ENCODE measurements at places on chromosomes 16 and 17.

- DNase-seq = no peak
Observed at GRCh38 chr17:79977708-79978547, 57.7 kb downstream of the TBC1D16 start.

DNA sequence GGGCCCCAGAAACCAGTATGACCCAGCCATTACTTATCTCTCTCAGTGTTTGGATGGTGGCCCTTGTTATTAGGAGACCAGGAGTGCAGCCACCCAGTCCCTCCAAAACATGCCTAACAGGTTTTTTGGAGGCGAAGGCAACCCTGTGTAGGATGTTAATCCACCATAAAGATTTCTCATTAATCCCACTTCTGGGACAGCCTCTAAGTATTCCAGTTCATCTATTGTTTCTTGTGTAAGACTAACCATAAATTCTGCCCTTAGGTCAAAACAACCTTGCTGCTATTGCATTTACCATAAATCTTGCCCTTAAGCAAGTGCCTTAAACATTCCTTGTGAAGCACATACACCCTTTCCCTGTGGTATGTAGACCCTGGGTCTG is 21.5 kb upstream of the OR1F1 start:
- no peak for DNase-seq

DNA sequence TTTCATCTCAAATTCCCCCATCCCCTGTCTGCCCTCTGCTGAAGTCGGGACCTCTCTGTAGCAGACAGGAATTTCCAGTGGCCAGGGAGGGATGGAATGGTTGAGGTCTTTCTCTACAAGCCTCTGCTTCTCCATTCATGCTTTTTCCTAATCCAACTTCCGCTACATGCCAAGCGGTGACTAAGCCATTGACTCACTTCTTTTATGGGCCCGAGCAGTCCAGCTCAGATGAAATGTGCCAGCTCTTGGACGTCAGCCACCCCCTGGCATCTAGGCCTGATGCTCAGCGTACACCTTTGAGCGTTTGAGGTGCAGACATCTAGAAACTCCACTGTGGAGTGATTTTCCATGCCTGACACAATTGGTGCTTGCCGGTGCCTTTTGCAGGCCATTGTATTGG is 40.7 kb upstream of the GPR139 start:
- no peak for DNase-seq

DNA sequence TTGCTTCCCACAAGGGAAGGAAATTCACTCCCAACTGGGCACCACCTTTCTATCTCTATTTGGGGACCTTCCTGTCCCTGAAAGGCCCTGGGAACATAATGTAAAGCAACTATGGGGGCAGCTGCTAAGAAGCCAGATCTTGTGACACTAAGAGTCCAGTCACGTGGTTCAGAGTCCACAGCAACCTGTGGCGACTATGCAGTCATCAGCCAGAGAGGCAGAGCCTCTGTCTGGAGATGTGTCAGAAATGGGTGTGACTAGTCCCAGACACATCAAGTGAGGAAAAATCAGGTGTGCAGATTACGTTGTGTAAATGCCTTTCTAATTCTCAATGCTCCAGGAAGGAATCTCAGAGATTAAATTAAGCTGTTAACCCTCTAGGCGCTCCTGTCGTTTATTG is 26.6 kb upstream of the SKAP1 start:
- no peak for DNase-seq

GRCh38 chr17:30571921-30572320 is 94.7 kb downstream of the GOSR1 start:
- DNase-seq = no peak

- DNase-seq = no peak
Observed at GRCh38 chr16:48526058-48526957, 83.7 kb downstream of the N4BP1 start.

DNA sequence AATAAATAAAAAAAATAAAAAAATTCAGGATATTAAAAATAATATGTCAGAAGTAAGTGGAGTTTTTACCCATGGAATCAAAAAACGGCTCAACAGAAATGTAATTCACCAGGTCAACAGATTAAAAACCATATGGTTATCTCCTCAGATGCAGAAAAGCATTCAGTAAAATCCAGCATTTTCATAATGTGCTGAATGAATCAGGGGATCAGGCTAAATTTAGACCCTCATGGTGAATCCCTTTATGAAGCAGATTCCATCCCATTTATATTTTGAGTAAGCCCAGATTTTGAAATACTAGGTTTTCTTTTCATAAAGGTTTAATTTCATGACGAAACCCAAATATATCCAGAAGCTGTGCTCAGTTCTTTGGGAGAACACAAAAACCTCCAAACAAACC is 84.4 kb downstream of the OR1D5 start:
- no peak for DNase-seq

- DNase-seq = no peak
Observed at GRCh38 chr17:34926661-34927060, 34.6 kb downstream of the CCT6B start.

GRCh38 chr17:63681530-63681929 is 18.4 kb downstream of the LIMD2 start:
- no peak for DNase-seq

- DNase-seq = no peak
Observed at GRCh38 chr16:74466872-74467271, 45.6 kb upstream of the CLEC18B start.

DNA sequence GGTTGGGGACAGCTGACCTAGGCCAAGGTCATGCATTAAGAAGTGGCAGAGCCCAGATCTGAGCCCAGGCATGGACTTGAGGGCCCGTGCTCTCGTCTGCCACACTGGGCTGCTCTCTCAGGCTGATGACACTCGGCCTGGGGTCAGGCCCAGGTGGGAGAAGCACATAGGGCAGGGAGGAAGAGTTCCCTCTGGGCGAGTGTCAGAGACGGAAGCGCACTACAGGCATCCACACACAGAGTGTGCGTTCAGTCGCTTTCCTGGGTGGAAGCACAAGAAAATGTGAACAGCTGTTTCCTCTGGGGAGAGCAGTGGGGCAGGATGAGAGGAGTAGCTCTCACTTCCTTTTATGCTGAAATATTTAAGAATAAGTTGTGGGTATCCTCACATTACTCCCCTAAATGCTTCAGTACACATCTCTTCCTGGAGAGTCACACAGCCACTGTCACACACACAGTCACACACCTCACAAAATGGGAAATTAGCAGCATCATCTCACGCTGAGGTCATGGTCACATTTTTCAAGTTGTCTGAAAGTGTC is 59.7 kb downstream of the B9D1 start:
- no peak for DNase-seq

DNA sequence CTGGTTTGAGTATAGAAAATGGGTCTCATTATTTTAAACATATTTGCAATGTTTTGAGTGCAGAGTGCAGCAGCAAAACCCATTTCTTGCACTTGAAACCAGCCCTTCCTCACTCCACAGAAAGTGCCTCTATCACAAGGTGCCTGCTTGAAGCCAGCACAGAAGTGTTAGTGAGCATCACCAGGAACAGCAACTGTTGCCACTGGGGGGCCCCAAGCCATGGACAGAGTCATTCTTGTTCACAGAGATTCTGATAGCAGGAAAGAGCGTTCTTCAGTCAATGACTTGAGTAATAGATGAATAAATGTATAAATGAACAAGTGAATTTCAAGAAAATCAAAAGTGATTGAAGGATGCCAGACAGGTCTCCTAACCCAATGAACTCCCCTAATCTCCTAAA is 45.6 kb downstream of the CHD9NB start:
- no peak for DNase-seq

DNA sequence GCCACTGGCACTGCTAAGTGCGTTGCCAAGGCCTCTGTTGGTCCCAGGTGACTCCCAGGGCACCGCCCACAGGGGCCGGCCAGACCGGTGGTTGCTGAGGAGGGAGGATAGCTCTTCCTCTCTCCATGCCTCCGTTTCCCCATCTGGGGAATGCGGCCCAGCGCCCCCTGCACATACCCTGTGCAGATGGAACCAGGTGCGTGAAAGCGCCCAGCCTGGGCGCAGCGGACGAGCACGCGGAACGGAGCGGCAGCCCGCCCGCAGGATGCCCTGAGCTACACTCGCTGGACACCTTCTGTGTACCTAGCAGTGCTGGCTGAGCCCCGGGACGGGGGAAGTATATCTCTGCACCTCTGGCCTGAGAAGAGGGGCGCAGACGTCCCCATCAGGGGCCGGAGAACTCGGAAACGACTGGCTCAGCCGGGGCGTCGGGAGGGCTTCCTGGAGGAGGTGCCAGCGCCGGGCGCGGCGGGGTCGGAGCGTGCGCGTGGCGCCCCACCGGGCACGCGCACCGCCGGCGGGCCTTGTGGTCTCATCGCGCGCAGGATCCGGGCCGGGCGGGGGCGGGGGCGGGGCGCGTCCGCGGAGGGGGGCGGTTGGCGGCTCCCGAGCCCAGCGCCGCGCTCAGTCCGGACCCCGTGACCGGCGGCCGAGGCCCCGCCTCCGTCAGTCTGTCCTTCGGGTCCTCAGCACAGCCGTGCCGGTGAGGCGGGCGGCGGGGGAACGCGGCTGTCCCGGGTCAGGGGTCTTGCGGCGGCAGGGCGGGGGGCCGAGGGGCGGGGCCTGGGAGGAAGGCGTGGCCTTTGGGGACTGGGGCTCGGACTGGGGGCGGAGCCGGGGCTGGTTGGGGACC is at the start of the genes CCDC78 and HAGHL:
Gene CCDC78 (minus strand): TSS at position 6 of the 853 bp plus-strand sequence. CDS start 76 bp downstream, outside the sequence.
Gene HAGHL (plus strand): TSS at position 669 of the 853 bp plus-strand sequence. CDS start 404 bp downstream, outside the sequence.
- DNase-seq = peak; percentile 33

DNA sequence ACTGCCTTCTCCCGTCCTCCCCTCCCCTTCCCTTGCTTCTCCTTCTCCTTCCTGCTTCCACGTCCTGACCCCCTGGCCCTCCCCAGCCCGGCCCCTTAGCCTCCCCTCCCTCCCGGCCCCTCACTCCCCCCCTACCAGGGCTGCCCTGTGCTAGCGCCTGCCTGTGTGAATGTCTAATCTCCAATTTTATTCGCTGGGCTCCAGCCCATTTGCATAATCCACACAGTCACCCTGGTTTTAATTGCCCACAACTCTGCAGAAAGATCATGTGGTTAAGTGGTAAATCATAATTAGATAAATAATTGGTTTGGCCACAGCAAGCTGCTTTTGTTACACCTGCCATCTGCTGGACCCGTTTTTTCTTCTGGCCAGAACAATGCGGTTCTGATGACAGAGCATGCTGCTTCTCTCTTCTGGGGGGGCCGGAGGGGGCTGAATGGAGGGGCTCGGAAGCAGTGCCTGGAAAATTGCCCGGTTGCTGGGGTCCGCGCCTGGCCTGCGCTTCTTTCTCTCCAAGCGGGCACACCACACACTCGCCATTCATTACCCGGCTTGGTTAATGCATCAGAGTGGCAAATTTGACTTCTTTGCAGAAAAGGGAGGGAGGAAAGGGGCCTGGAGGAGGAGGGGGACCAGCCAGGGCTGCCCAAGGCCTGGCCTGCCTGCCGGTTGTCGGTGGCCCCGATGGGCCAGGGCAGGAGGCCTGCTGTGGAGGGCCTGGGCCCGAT is 19.5 kb upstream of the GSE1 start:
- DNase-seq = no peak

DNA sequence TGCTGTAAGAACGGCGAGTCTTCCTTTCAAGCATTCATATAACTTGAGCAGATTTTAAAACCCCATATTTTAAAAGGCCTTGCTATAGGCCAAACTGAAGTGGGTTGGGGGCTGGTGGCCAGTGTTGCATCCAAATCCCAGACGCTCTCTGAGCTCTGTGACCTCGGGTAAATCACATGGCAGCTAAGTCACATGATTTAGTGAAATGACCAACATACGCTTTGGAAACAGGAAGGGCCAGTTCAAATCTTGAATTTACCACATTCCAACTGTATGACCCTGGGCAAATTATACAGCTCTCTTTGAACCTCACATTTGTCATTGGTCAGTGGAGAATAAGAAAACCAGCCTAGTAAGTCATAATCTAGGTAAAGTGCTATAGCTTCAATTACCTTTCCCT is 519.3 kb downstream of the HAPSTR1 start:
- no peak for DNase-seq

GRCh38 chr17:78014646-78015045 is 56.1 kb downstream of the TNRC6C start:
- DNase-seq = no peak

DNA sequence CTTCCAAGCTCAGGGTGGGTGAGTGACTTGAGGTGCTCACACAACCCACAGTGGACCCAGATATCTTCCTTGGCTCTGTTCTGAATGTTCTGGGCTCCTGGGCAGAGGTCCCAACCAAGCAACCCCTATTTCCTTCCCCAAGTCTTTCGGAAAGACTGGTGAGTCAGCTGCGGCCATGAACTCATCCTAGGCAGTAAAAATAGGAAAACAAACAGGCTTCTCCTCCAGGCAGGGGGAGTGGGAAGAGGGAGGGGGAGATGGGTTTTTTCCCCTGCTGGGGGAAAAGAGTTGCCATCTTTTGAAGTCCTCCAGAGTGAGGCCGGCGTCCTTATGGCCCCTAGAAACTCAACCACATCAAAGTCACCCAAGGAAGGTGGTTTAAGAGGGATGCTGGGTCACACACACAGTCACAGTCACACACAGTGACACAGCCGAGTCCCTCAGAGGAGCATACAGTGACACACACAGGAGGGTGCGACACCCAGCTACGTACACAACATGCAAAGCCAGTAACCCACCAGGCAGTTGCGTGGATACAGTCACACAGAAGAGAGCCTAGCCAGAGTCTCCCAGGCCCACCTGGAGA is 16.0 kb upstream of the DLX4 start:
- no peak for DNase-seq

DNA sequence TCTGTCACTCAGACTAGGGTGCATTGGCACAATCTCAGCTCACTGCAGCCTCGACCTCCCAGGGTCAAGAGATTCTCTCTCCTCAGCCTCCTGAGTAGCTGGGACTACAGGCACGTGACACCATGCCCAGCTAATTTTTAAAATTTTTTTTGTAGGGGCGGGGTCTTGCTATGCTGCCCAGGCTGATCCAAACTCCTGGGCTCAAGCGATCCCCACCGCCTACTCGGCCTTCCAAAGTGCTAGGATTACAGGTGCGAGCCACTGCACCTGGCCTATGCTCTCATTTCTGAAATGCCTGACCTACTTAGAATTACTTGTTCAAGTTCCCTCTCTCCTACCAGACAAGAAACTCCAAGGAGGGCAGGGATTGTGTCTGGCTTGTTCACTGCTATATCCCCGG is 5.1 kb upstream of the GP2 start:
- DNase-seq = no peak
